ENCODE measurements at places on chromosomes 7 and 10. TPM values are rescaled to one million over a fixed set of nuclear protein-coding genes. Genes with fewer than 3 reads are reported as not detected.
A peak's percentile ranks its signal among the peaks of the same experiment; 100 is the strongest.

DNA sequence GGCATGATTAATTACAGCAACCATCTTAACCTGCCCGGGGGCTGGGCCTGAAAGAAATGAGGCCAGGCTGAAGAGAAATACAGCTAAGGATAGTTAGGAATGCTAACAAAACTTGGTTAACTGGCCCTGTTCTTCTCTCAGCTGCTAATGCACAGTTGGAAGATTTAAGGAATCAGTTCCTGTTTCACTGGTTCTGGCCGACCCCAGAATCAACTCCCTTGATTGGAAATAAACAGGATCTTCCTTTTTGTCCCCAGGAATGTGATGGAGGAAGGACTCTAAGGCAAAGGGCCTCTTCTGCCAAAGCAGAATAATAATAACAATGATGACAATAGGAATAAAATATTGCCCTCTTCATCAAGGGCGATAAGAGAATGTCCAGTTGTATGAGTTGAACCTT lies 3.5 kb upstream of the LRMDA start:
- no peak for DNase-seq

GRCh38 chr10:35194471-35194870 lies 67.8 kb downstream of the CREM start:
- DNase-seq: no peak

GRCh38 chr10:104144931-104145330 lies 23.0 kb downstream of the SFR1 start:
- DNase-seq: no peak

DNA sequence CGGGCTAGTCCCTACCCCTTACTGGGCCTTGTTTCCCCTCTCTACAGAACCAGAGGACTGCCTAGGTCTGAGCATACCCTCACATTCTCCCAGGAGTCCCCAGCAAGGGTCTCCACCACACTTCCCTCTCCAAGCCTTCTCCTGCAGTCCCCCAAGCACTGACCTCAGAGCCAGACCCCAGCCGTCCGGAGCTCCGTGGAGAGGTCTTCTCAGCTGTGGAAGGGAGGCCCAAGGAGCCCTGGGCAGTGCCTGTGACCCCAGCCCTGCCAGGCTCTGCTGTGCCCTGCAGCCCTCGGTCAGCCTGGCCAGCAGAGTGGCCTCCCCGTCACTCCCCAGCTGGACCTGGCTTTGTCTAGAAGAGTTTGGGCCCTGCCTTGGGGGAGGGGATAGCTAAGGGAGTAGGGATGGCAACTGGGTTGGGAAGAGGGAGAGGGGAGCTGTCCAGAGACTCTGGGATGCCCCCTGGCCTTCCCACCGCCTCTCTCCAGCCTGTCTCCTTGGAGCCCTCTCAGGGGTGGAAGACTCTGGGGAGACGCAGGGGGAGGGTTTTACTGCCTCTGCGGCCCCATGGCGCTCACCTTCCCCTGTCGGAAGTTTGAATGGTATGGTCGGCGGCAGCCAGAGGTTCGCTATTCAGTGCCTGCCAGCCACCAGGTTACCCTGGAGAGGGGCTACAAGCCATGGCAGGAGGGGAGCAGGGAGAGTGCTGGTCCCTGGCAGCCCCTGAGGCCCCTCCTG lies at the start of gene C10orf105:
C10orf105 (minus strand) TSS at position 315 of the 738 bp plus-strand sequence. CDS start 3,441 bp downstream, outside the sequence.
- DNase-seq: no peak

GRCh38 chr7:41911792-41912191 lies 208.9 kb upstream of the INHBA start:
- DNase-seq: no peak

GRCh38 chr10:21791276-21791675 lies 212.3 kb downstream of the DNAJC1 start:
- DNase-seq: no peak

GRCh38 chr10:98106531-98106930 lies 27.9 kb upstream of the R3HCC1L start:
- no peak for DNase-seq

DNA sequence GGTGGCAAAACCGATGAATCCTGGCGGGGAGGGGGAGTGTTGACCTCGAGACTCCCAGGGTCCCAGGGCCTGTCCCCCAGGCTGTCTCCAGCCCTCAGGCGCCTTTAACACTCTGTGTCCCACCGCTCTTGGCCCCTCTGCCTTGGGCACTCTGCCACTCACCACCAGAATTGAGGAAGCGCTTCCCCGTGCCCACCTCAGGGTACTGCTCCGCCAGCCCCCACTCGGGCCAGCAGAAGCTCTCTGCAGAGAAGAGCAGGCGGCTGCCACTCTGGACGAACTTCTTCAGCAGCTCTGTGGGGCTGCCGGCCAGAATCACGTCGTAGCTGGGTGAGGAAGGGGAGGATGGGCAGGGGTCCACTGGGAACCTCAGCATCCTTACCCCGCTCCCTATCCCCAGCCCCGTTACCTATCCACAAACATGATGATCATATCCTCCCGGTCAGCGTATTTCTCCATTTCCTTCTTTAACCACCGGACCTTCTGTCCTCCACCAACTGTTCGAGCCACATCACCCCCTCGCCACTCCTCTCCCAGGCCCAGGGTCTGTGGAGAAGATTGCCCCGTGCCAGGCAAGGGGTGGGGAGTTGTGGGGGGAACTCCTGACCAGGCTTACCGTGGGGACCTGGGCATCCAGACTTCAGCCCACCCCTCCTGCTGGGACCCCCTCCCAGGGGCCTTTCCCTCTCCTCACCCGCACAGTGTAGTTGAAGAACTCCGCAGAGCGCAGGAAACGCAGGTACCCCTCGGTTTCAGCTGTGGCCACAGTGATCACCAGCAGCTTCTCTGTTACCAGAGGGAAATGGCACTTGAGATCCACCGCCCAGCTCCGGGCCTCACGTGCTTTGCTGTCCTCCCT lies 1.2 kb downstream of the PLOD3 start:
- DNase-seq: no peak

GRCh38 chr7:91181949-91182348 lies 82.3 kb upstream of the FZD1 start:
- DNase-seq: no peak

GRCh38 chr10:47035171-47035818 lies 124.1 kb downstream of the PTPN20 start:
- peak; percentile 6 for DNase-seq

DNA sequence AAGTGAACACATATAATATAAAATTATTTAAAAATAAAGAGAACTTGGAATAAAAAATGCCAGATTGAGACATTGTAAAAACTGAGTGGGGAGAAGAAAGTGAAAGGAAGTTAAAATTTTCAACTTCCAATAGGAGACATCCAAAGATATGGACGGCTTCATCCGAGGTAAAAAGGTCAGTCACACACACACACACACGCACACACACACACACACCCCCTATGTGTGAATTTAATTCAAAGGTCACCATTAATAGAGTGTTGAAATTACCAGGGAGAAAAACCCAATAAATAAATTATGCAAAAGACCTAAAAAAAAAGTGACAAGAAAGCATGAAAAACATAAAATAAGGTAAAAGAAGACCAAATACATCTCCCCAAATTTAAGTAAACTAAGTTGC lies 131.0 kb upstream of the DNAJB12 start:
- DNase-seq: no peak

The CRHR2 gene
- total RNA-seq: 0.07 TPM

The PRSS2 gene
- not detected for total RNA-seq

The EVX1 gene
- total RNA-seq: not detected

The CLEC5A gene
- total RNA-seq: not detected

The MARVELD1 gene
- 3.4 TPM for total RNA-seq

The MRC1 gene
- 11.6 TPM for total RNA-seq

The TAS2R16 gene
- not detected for total RNA-seq

The WIPF3 gene
- total RNA-seq: 4.2 TPM

The LRIT1 gene
- total RNA-seq: not detected

The PNLIPRP2 gene
- not detected for total RNA-seq

All from gastrocnemius medialis (tissue), 4 donors.